Activated CD4-positive, alpha-beta memory T cell treated with anti-CD3 and anti-CD28 coated beads, Interleukin-2, amount 10 ng/mL, durations not matched to agents 7 days and 5 days (primary cell): ENCODE measurements at places on chromosomes 2 and 18.

- H3K4me1 ChIP-seq: no peaks in the 10 kb centered on the region
- no peaks in the 10 kb centered on the region for H3K36me3 ChIP-seq
- peaks cover 9% of the 10 kb centered on the region for H3K27me3 ChIP-seq
- no peak for DNase-seq
These were observed 88.7 kb downstream of the ADD2 start for GRCh38 chr2:70679259-70679658.

DNA sequence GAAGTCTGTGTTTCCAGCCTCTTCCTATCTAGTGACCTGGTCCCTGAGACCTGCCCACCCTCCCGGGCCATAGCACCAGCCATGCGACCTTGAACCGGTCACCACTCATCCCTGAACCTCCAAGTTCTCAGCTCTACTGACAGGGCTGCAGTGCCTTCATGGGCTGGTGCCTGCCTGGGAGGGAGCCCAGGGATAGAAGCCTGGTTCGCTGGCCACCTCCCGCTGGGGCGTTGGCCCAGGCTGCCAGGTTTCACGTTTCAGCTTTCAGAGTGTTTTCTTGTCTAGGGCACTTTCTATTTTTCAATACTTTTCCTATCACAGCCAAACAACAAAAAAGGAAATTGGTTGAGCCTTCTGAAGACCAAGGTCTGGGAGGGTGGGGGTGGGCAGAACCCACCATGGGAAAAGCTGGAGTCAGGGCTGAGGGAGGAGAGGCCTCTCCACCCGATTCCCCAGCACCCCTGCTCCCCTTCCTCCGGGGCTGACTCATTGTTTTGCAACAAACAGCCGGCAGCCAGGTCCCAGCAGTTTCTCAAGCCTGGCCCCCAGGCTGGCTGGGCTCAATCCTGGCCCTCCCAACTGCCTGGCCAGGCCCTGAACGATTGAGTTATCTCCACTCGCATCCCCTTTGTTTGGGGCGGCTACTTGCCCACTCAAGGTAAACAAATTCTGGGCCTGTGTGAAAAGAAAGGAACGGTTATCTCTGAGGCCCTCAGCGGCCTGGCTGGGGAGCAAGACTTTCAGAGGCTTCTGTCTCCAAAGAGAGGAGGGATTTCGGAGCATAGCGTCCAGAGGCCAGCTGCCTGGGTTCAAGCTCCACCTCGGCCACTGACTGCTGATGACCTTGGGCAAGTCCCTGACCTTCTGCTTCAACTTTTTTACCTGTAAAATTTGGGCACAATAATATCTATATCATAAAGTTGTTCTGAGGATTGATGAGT, 47.5 kb downstream of the ZFP36L2 start:
- no peaks in the 10 kb centered on the region for H3K36me3 ChIP-seq
- peak; percentile 43 for DNase-seq
- peaks cover 69% of the 10 kb centered on the region for H3K4me1 ChIP-seq

DNA sequence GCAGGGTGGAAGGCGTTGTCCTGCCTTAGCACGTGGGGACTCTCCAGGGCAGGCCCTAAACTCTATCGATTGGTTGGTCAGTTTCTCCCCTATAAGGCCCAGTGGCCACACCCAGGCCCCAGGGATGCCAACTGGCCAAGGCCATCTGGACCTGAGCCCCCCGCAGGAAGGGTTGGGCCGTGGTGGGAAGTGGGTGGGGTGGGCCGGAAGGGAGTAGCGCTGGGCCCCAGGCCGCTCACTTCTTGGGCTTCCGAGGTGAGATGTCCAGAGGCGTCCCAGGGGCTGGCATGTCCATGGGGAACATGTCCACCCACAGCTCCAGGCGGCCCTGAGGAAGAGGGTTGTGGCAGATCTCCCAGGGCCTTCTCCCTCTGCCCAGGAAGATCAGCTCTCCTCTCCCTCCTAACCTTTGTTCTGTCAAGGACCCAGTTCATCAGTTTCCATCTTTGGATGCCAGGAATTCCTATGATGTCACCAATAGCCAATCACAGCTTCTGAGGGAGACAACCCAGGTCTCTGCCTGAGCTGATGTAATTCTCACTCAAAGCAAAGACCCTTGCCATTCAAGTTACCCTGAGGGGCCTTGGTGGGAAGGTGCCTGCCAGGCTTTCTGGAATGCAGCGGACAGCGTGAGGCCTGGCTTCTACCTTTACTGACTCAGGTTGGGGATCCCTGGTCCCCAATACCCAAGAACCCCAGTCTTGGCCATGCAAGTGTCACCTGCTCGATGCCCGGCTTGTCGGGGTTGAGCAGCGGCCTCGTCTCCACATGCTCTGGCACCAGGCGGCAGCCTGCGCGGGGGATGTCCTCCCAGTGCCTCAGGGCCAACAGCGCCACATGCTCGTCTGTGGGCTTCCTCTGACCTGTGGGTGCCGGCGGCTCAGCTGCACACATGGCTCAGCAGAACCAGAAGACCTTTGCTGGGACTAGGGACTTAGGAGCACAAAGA, 14.4 kb downstream of the OTOF start:
- H3K4me3 ChIP-seq: no peak overlapping the region
- no peak overlapping the region for H3K27ac ChIP-seq
- no peak for DNase-seq
- no peaks in the 10 kb centered on the region for H3K27me3 ChIP-seq
- H3K4me1 ChIP-seq: no peaks in the 10 kb centered on the region

DNA sequence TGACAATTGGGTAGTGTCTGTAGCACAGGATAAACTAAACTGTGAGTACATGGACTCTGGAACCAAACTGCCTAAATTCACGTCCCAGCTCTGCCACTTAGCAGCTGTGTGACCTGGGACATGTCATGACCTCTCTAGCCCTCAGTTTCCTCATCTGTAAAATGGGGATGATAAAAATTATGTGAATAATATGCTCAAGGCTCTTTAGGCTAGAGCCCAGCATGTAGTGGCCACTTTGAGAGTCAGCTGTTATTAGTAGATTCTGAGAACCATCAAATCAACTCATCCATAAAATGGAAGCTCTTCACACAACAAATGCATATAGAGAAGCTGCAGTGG, 87.7 kb downstream of the INPP5D start:
- no peak overlapping the region for H3K4me3 ChIP-seq
- no peak overlapping the region for H3K27ac ChIP-seq
- DNase-seq: no peak
- peaks cover 96% of the 10 kb centered on the region for H3K36me3 ChIP-seq
- H3K27me3 ChIP-seq: no peaks in the 10 kb centered on the region

- DNase-seq: no peak
- no peak overlapping the region for H3K27ac ChIP-seq
- H3K4me3 ChIP-seq: no peak overlapping the region
These were observed 91.7 kb downstream of the EML6 start for GRCh38 chr2:54815148-54815539.

- H3K27me3 ChIP-seq: peaks cover 3% of the 10 kb centered on the region
- H3K36me3 ChIP-seq: no peaks in the 10 kb centered on the region
- no peak overlapping the region for H3K27ac ChIP-seq
- DNase-seq: no peak
- no peak overlapping the region for H3K4me3 ChIP-seq
These were observed 26.1 kb downstream of the MPHOSPH10 start for GRCh38 chr2:71156573-71156972.

DNA sequence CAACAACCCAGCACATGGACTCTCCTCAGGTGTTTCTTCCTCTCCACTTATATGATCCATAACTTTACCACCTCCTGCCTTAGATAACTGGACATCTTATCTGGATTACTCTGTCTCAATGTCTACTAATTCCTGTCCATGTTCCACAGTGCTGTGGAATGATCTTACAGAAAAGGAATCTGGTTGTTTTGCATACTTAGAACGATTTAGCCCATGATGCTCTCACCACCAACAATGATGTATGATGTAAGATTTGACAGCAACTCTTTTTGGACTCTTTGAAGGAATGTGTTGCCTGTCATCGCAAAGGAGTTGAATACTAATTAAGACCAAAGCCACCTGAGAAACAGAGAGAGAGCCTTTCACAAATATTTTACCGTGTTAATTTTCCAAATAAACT, 37.7 kb upstream of the SYT4 start:
- no peak overlapping the region for H3K4me3 ChIP-seq
- no peak overlapping the region for H3K27ac ChIP-seq
- no peaks in the 10 kb centered on the region for H3K36me3 ChIP-seq
- no peak for DNase-seq

DNA sequence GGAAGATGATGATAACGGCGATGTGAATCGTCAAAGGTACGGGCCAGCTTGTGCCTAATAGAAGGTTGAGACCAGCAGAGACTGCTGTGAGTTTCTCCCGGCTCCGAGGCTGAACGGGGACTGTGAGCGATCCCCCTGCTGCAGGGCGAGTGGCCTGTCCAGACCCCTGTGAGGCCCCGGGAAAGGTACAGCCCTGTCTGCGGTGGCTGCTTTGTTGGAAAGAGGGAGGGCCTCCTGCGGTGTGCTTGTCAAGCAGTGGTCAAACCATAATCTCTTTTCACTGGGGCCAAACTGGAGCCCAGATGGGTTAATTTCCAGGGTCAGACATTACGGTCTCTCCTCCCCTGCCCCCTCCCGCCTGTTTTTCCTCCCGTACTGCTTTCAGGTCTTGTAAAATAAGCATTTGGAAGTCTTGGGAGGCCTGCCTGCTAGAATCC, 3.0 kb downstream of the FZD7 start:
- H3K36me3 ChIP-seq: peaks cover 4% of the 10 kb centered on the region
- H3K4me1 ChIP-seq: peaks cover 13% of the 10 kb centered on the region
- H3K27me3 ChIP-seq: peaks cover 45% of the 10 kb centered on the region
- no peak overlapping the region for H3K27ac ChIP-seq
- no peak for DNase-seq

DNA sequence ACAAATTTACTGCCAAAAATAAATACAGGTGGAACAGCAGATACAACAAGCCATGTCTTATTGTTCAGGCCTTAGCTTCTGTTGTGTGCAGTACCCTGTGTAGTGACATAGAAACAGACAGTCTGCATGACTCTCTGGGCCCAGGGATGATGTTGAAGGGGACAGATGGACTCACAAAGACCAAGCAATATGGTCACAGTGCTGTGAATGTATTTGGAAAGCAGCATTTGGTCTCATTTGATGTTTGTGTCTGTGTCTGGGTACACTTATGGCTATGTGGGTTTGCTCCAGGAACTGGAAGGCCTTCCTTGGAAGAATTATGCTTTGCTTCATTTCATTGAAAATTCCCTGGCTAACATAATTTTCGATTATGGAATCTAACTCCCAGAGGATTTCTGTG, 158.5 kb downstream of the CDC42EP3 start:
- no peaks in the 10 kb centered on the region for H3K27me3 ChIP-seq
- H3K4me1 ChIP-seq: no peaks in the 10 kb centered on the region
- H3K36me3 ChIP-seq: no peaks in the 10 kb centered on the region
- no peak for DNase-seq

DNA sequence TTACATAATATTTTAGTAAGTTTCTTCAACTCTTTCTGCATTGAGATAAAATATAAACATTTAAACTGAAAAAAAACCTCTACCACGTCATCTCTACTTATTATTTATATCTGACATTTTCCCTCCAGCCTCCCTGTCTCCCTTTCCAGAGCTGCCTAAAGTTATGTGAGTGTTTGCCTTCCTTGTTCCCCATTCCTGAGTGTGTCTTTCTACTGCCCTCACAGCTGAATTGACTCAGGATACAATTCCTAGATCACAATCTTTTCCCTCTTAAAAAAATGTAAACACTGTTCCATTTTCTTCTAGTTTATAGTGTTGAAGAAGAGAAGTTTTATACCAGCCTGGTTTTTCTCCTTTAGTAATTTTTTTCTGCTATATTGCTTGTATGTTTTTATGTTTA, 5.3 kb downstream of the TRPM8 start:
- H3K36me3 ChIP-seq: no peaks in the 10 kb centered on the region
- DNase-seq: no peak
- H3K27ac ChIP-seq: no peak overlapping the region
- H3K27me3 ChIP-seq: peaks cover 25% of the 10 kb centered on the region
- no peak overlapping the region for H3K4me3 ChIP-seq

- H3K4me1 ChIP-seq: no peaks in the 10 kb centered on the region
- H3K4me3 ChIP-seq: no peak overlapping the region
- H3K27ac ChIP-seq: no peak overlapping the region
- DNase-seq: no peak
These were observed 53.6 kb upstream of the HNMT start for GRCh38 chr2:137910641-137911040.

GRCh38 chr2:226798422-226799210, 1.0 kb downstream of the IRS1 start:
- H3K27ac ChIP-seq: peak overlapping the region; percentile 71
- H3K4me1 ChIP-seq: peaks cover 50% of the 10 kb centered on the region
- DNase-seq: peak; percentile 55
- H3K27me3 ChIP-seq: peaks cover 6% of the 10 kb centered on the region
- H3K36me3 ChIP-seq: peaks cover 15% of the 10 kb centered on the region
- H3K4me3 ChIP-seq: peak overlapping the region; percentile 83

DNA sequence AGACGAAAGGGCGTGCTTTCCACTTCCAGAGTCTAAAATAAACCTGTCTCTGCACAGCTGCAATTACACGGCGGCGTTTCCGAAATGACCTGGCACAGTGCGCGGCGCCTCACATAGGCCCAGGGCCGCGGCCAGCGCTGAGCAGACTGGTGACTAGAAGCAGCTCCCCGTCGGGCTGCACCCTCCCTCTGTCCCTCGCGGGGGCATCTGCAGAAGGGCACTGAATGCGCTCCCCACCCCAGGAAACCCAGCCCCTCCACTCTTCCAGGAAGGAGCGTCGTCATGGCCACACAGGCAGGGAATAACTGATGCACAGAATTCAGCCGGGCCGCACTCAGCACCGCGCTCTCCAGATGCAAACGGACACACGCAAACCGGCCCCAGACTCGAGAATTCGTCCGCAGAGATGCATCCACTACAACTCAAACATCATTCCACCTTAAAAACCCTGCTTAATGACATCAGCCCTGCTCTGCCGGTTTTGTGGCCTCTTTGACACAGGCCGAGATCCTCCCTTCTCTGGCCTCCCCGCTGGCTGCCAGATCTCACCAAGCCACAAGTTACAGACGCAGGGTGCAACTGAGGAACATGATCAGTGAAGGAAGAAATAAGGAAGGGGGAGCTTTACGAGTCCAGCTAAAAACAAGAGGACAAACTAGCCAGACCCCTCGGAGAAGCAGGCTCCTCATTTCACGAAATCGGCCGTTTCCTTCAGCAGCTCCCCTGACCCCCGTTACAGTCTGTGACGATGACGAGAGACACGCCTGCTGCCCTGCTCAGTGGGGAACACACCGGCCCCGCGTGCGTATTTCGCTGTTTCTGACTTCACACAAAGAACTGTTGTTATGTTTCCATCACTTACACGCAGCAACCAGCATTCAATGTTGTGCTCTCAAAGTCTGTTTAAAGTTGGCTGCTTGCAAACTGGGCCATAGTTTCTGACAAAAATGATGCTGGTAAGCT, 40.2 kb downstream of the MBP start:
- peaks cover 49% of the 10 kb centered on the region for H3K4me1 ChIP-seq
- H3K4me3 ChIP-seq: no peak overlapping the region
- H3K36me3 ChIP-seq: peaks cover 67% of the 10 kb centered on the region

GRCh38 chr18:67710639-67711038, 194.1 kb upstream of the DSEL start:
- no peaks in the 10 kb centered on the region for H3K27me3 ChIP-seq
- no peak overlapping the region for H3K4me3 ChIP-seq
- no peaks in the 10 kb centered on the region for H3K4me1 ChIP-seq
- no peak overlapping the region for H3K27ac ChIP-seq
